ENCODE measurements at places on chromosomes 2 and 18.

DNA sequence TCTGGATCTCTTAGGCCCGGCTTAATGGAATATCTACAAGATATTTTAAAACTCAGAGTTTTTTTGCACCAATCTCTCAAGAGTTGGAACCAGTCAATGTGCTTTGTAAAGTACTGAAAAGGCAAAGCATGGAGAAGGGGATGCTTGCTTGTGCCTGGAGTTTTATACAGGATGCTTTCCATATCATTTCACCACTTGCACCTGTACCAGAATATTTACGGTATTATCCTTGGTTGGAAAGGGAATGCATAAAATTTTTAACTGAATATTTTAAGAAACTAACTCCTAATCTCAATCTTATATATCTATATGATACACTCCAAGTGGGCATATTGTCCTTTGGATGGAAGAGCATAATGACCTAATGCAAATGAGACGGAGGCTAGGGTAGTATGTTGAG lies 318.7 kb downstream of the CLIP4 start:
- no peak for DNase-seq

DNA sequence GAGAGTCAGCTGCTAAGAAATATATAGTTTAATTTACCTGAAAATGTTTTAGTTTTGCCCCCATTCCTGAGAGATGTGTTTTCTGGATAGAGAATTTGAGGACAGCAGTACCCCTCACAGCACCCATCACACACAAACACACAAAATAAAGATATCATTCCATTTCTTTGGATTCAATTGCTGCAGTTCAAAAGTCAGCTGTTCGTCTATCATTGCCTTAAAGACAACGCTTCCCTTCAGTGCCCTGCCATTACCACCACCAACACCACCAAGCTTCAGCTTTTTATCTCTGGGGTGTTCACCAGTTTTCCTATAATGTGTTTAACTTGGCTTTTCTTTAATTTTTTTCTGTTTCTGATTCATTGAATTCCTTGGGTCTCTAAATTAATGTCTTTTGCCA lies 49.7 kb downstream of the RDH14 start:
- DNase-seq, result no peak

DNA sequence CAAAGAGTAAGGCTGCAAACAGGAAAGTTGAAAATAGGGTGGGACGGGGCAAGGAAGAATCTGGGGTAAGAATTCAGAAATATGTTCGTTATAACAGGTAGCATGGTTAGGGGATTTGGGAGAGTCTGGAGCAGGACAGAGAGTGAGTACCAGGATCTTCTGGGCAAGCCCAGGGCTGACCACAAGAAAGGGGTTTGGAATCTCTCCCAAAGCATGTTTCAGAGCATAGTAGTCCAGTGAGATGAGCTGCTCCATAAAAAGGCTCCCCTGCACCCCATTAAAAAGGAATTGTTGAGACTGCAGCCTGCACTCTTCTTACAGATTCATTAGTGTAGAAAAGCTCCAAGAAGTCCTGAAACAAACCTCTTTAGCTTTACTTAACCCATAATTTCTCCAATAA lies 291.1 kb downstream of the MTX2 start:
- peak; percentile 19 for DNase-seq

DNA sequence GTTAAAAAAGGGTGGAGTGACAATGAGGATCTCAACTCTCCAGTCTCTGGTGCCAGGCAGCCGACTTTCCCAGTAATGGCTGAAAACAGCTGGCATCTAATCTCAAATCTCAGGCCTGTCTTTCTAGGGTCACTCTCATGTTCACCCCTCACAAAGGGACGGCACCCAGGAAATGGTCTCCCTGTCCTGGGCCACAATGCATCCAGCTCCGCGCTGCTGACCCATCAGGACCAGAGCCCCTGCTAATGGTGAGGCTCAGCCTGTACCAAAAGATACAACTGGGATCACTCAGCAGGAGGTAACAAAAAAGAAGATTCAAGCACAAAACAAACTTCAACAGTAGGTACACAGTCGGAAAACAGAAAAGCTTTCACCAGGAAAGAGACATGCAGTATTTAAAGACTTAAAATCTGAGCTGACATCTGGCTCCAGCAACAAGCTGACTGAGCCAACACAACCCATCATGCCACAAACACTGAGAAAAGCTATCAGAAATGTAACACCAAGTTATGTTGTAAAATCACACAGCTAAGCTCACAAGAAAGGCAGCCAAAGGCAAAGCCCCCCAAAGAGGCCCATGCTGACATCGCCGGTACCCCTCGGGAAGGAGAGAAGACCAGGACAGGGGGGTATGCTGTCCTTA lies 13.6 kb upstream of the KIDINS220 start:
- no peak for DNase-seq

GRCh38 chr18:10111944-10112343 lies 198.1 kb downstream of the VAPA start:
- no peak for DNase-seq

DNA sequence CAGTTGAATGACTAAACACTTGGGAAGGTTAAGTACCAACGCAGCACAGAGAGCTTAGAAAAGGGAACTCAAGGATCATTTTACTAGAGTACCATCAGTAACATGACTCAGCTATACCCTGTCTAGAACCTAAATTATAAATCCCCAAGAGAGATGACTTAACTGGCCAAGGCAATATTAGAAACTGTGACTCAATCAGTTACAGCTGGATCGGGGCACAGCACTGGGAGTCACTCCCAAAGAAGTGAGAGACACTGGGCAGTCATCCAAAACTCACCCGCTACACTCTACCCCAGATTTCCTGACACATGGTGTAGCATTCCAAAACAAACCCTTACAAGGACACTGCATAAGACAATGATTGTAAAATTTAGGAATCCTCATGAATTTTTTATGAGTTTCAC lies 17.7 kb downstream of the IWS1 start:
- peak; percentile 99 for DNase-seq

DNA sequence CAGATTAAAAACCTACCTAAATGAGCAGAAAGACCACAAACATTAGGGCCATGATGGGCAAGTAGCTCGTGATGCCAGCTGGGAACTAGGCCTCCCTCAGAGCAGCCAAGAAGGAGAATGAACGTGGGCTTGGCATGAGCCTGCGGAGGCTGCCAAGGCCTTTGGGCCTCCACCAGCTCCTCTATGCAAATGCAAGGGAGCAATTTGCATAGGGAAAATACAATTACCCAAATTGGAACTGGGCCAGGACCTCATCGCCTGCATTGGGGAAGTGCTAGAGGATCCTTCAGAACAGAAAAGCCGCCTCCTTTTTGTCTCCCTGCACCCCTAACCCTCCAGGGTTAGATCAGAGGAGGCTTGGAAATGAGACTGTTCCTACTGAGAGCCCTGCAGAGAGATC lies 326.4 kb downstream of the SMAD2 start:
- no peak for DNase-seq

DNA sequence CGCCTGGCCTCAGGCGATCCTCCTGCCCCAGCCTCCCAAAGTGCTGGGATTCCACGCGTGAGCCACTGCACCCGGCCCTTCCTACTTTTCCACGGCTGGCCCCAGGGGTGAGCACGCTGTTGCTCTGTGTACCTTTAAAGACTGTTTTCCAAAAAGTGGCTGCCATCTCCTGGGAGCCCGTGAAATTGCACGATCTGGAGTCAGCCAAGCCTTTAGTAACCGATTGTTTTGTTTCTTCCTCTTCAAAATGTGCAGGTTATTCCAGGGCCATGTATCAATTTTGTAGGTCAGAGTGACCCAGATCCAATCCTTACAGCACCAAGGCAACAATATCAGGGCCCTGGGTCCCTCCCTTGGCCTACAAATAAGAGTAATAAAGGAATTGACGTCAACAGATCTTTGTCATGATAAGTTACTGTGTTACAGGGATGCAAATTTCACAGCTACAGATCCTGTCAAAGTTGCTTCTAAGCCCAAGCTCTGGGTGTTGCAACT lies 135.6 kb upstream of the ZNF236 start:
- peak; percentile 57 for DNase-seq

DNA sequence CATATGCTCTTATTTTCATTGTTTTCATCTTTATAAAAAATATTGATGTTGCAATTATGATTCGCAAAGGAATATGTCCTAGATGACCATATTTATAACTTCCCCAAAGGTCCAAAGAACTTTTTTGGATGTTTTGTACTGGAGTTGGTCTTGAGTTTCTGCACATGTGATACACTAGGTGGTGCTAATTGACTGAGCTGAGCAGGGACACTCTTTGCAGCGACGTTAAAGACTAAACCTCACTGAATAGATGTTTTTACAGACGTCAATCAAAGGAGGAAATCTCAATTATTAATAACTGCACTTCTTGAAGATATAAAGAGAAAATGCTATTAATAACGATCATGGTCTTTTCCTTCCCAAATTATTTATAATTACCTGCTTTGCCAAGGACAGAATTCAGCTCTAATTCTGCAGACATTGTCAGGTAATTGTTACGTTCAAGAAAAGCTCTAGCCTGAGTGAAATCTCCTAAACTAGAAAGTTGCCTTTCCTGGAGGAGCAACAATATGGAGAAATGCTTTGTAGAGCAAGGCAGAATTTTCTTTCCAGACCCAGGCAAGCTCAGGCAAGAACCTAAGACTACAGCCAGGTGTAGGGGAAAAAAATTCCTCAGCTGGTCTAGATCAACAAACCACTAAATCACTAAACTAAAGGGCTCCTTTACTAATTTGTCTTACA lies 119.3 kb upstream of the RBBP8 start:
- DNase-seq, result peak; percentile 39

DNA sequence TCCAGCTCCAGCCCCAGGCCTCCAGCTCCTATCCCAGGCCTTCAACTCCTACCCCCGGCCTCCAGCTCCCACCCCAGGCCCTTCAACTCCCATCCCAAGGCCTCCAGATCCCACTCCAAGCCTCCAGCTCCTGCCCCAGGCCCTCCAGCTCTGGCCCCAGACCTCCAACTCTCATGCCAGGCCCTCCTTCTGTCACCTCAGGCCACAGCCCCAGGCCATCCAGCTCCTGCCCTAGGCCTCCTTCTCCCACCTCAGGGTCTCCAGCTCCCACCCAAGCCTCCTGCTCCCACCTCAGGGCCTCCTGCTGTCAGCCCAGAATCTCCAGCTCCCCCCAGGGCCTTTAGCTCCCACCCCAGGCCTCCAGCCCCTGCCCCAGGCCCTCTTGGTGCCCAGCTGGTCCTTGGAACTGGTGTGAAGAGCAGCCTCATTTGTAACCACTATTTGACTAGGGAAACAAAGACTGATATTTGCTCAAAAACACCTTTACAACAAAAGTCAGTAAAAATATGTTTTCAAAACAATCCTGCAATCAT lies 67.8 kb upstream of the SALL3 start:
- no peak for DNase-seq

GRCh38 chr2:190354003-190354690 lies 10.8 kb downstream of the INPP1 start:
- DNase-seq, result no peak

DNA sequence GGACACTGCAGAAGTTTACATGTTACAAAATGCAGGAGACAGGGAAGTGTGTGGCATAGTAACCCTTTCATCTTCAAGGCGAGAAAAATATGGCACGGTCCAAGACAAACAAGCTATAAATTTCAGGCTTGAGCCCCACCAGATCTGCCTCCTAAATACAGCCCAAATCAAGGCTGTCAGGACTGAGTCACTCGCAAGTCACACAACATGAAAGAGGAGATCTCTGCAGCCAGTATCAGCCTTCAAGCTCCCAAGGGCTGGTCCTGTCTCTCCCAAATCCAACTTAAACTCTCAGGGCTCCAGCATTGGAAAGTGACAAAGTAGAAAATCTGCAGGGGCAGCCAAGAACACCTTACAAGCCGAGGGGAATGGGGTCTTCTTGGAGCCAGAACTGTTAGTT lies 106.3 kb upstream of the GATA6 start:
- no peak for DNase-seq

DNA sequence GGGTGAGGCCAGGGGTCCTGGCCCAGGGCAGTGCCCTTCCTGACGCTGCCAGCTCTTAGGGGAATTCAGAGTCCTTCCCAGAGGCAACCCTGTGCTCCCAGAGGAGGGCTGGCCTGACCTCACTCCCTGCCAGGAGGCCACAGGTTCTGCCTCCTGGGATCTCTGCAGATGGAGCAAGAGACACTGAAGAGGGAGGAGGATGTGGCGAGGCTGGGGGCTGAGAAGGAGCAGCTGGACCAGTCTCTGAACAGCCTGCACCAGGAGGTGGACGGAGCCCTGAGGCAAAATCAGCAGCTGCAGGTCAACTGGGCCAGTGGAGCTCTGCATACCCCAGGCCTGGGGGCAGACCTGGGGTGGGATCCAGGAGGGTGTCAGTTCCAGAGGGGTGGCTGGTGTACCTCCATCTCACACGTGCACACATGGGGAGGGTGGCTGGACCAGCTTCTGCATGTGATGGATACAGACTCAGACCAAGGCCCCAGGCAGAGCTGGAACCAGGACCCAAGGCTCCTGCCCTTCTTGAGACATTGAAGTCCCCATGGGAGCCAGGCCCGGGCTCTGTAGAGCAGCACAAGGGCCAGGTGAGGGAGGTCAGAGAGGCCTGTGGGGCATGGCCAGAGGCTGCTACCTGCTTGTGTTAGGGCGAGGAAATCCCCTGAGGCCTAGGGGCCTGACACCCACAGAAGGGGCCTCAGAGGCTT lies 9.7 kb upstream of the SNED1 start:
- DNase-seq, result no peak

DNA sequence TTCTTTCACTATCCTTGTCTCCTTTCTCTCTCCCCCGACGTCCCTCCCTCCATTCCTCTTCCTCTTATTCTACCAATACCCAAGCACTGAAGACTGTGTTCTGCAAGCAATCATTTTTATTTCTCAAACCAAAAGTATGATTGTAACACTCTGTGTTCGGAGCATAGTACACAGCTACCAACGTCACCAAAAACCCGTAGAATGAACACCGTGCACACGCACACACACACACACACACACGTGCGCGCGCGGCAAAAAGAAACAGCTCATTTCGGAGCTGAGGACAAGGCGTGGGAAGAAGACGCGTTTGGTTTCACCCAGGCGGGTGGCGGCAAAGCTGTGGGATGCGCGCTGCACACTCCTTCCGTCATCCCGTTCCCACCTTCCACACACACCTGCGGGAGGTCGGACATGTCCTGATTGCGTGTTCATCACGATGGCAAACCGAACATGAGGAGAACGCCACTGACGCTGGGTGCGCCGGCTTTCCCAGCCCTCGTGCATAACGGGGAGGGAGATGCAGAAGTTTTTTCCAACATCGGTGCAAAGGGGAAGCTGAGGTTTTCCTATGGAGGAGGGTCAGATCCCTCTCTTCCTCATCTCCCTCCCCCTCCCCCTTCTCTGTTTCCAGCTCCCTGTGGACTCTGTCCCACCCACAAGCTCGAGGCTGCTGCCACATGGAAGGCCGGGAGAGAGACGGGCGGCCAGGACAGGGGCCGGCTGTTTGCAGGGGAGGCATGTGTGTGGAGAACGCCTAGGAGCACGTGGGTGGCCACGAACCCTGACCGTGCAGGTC lies 20.4 kb downstream of the MBP start:
- DNase-seq, result no peak

DNA sequence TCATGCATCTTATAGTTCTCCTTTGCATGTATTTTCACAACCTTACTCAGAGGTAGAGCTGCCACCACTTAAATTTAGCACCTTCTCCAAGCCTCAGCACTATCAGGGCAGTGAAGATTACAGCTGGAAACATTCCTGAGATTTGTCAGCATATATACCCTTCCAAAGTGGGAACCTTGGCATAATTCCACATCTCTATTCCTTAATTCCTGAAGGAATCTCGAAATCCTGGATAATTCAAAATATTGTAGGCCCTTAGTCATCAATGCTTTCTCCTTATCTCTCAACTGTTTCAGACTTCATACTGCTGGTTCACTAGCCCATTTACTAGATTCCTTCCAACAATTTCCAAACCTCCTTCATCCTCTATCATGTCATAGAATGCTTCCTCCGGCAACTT lies 87.4 kb downstream of the ITSN2 start:
- no peak for DNase-seq

- no peak for DNase-seq
Measured at GRCh38 chr2:20540587-20541293, 93.9 kb downstream of the RHOB start.
